GM23248 (cell line): ENCODE measurements at places on chromosomes 5 and 9. TPM values are rescaled to one million over a fixed set of nuclear protein-coding genes. Genes with fewer than 3 reads are reported as not detected.

Gene NEURL1B
- 0.38 and 1.8 TPM in 2 replicates for total RNA-seq

DNA sequence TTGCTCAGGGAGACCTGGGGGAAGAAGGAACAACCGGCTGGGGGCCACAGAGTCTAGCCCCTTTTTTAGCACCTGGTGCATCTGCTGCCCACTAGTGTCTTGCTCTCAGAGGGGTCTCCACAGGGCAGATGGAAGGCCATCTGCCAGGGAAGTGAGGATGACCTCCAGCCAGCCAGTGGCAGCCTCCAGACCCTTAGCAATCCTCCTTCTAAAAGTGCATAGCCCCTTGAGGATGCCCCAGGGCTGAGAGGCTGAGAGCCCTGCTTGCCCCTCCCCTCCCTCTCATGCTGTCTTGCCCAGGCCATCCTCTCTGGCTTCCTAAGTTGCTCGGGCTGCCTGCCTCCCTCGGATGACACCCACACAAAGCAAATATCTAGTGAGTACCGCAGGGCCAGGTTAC is 81.5 kb upstream of the PANK3 start:
- no peak for DNase-seq
- H3K27ac ChIP-seq, result no peak overlapping the region
- H3K36me3 ChIP-seq, result no peaks in the 10 kb centered on the region

Gene MEIKIN
- total RNA-seq, result not detected in 2 replicates

GRCh38 chr9:13648676-13649075 is 369.2 kb upstream of the MPDZ start:
- 0 out of 2 replicates have a peak, but pooled peaks cover 3% of the 10 kb centered on the region for H3K27me3 ChIP-seq
- no peaks in the 10 kb centered on the region for H3K4me1 ChIP-seq
- H3K4me3 ChIP-seq, result no peak overlapping the region
- no peaks in the 10 kb centered on the region for H3K36me3 ChIP-seq
- DNase-seq, result no peak

GRCh38 chr9:70470050-70471015 is 55.9 kb upstream of the KLF9 start:
- DNase-seq, result peak; percentile 41
- H3K4me3 ChIP-seq, result no peak overlapping the region
- H3K36me3 ChIP-seq, result no peaks in the 10 kb centered on the region
- no peaks in the 10 kb centered on the region for H3K27me3 ChIP-seq
- H3K4me1 ChIP-seq, result peaks cover 34% of the 10 kb centered on the region
- peak overlapping the region; percentile 36 for H3K27ac ChIP-seq

Gene PDZD2
- total RNA-seq, result not detected in 2 replicates

Gene RXRA
- 26.1 and 34.8 TPM in 2 replicates for total RNA-seq

Gene TAS2R1
- not detected in 2 replicates for total RNA-seq

DNA sequence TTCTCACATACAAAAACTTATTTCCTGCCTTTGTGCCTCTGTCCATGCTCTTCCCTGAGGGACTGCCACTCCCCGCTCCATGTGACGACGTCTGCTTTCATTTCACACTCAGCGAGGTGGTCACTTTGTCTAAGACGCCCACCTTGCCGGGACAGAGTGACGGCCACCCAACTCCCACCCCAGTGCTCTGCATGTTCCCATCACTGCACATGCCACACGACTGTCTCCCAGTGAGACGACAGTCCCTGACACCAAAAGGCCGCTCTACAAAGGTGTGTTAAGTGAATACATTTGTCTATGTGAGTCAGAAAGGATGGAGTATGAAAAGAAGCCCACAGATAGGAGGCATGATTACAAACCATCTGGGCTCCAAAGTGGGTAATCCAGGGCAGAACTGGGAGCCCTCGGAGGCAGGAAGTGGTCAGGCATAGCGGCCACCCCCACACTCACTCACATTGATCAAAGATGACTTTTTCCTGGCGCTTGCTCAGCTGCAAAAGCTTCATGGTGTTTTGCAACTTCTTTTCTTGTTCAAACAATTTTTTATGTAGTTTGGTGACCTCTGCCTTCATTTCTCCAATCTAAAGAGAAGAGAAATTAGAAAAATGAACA is 185.8 kb downstream of the CDK5RAP2 start:
- H3K4me1 ChIP-seq, result peaks cover 62% of the 10 kb centered on the region
- peaks cover 5% of the 10 kb centered on the region; the same call in 1 of the 2 replicates for H3K36me3 ChIP-seq
- H3K4me3 ChIP-seq, result 0 out of 2 replicates have a peak overlapping the region, but pooled peaks have one; percentile 16
- H3K27me3 ChIP-seq, result no peaks in the 10 kb centered on the region
- H3K27ac ChIP-seq, result peak overlapping the region; percentile 81
- DNase-seq, result peak; percentile 93

GRCh38 chr5:97501965-97502305 is 318.9 kb upstream of the RIOK2 start:
- no peaks in the 10 kb centered on the region for H3K27me3 ChIP-seq
- no peaks in the 10 kb centered on the region for H3K36me3 ChIP-seq
- H3K27ac ChIP-seq, result no peak overlapping the region
- H3K4me3 ChIP-seq, result no peak overlapping the region

Gene FXN
- 1.0 and 5.6 TPM in 2 replicates for total RNA-seq
